CD4-positive, CD25-positive, alpha-beta regulatory T cell (primary cell): ENCODE measurements at places on chromosomes 12 and 14. TPM values are rescaled to one million over a fixed set of nuclear protein-coding genes. Genes with fewer than 3 reads are reported as not detected.

The SLC39A2 gene
- not detected for polyA plus RNA-seq

The ABCC9 gene
- not detected for polyA plus RNA-seq

The CD163 gene
- not detected for polyA plus RNA-seq

The NGB gene
- polyA plus RNA-seq: not detected

DNA sequence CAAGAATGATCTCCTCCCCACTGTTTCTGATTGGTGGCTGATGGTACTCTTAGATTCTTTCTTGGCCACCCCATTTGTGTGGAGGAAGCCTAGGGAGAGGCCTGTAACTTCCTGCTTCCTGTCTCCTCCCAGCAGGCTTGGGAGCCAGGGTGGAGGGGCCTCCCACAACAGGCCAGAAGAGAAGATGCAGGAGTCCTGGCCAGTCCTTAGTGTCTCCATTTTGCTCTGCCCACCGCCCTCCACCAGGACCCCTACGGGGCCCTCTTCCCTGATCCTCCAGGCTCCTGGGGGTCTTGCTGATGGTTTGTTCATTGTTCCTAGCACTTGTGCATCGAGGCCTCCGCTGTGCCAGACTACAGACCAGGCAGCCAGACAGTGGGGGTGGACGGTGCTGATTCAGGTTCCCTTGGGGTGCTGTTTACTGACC lies 6.8 kb downstream of the TSPAN9 start:
- H3K27ac ChIP-seq: no peak overlapping the region
- no peaks in the 10 kb centered on the region for H3K4me1 ChIP-seq
- H3K27me3 ChIP-seq: no peaks in the 10 kb centered on the region

GRCh38 chr12:62586850-62587249 lies 120.2 kb downstream of the MON2 start:
- no peak overlapping the region for H3K27ac ChIP-seq
- H3K36me3 ChIP-seq: peaks cover 23% of the 10 kb centered on the region
- H3K4me1 ChIP-seq: no peaks in the 10 kb centered on the region
- DNase-seq: no peak
- no peak overlapping the region for H3K4me3 ChIP-seq

DNA sequence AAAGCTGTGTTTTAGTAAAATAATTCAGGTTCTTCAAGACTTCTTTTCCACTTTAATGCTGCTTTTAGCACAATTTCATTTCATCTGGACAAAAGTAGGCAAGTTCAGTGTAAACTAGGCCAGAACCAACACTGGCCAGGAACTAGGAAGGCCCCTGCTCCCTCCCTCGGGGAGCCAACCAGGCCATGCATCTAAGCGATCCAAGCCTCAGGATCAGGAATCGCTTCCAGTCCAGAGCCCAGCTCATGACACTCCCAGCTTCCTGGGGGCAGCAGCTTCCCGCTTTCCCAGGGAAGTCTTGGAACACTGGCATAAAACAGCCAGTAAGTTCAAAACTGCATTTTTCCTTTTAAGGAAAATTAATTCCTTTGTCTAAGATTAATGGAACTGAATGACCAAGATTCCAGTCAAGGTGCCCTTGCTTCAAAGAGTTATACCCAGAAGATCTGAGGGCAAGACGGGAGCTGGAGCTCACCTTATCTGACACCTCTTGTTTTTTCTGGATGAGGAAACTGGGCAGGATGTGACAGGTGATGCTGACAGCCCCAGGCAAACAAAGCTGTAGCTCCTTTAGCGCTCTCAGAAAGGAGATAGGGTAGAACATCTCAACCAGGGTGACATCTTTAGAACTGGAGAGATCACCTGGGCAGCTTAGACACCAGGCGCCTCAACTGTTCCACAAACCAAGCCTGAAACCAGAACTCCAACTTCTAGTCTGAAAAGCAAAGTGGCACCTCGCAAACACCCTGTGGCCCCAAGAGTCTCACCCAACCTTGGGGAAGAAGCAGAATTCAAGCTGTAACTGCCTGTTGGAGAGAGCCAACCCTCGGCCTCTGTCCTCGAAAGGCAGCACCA lies 61.4 kb upstream of the PNMA1 start:
- H3K27ac ChIP-seq: peak overlapping the region; percentile 28
- H3K36me3 ChIP-seq: no peaks in the 10 kb centered on the region
- no peak overlapping the region for H3K4me3 ChIP-seq
- DNase-seq: no peak
- peaks cover 58% of the 10 kb centered on the region for H3K4me1 ChIP-seq

DNA sequence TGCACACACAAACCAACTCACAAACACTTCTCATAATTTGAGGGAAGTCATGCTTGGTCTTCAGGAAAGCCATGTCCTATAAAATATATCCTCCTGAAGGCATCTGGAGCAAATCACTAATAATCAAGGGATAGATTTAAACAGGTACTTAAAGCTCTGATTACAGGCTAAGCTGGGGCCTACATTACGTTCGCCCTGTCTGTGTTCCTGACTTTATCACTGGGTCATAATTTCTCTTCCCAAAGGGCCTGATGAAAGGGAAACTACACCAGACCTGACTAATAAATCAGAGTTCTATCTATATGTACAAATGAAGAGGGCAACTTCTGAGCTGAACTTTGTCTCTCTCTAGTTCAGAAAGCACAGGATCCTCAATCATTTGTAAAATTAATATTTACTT lies 43.9 kb upstream of the RASSF8 start:
- no peak overlapping the region for H3K4me3 ChIP-seq
- no peak for DNase-seq
- no peaks in the 10 kb centered on the region for H3K27me3 ChIP-seq
- H3K27ac ChIP-seq: no peak overlapping the region
- H3K36me3 ChIP-seq: no peaks in the 10 kb centered on the region
- H3K4me1 ChIP-seq: no peaks in the 10 kb centered on the region

GRCh38 chr14:102541771-102542170 lies 32.2 kb upstream of the ANKRD9 start:
- H3K27ac ChIP-seq: no peak overlapping the region
- no peak for DNase-seq
- H3K27me3 ChIP-seq: no peaks in the 10 kb centered on the region
- no peaks in the 10 kb centered on the region for H3K36me3 ChIP-seq
- H3K4me1 ChIP-seq: peaks cover 13% of the 10 kb centered on the region

DNA sequence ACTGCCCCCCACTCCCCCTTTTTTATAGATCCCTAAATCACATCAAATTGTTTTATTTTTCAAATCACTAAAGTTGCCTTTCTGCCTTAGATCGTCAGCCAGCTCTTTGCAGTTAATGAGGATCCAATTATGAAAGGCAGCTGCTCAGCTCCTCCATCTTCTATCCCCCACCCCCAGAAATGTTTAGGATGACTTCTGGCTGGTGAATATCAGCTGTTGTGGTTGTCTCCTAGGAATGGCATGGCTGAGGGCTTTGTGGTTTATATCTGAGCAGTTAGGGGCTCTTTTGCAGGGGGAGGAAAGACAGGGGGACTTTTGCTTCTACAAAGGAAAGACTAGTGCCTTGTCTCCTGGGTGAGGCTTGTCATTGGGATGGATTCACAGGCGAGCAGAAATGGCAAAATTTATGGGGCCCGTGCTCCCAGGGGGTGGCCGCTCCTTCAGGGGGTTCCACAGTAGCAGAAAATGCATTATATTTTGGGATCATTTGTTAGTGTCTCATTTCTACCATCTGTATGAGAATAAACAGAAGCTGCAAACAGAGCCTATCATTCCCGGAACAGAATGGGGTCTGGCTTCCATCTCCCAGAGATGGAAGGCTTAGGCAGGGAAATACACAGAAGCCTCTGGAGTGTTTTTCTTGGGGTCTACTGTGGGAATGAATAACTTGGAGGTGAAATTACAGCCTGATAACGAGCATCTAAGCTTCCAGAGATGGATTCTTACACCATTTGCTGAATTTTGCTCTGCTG lies 6.5 kb downstream of the JDP2 start:
- H3K27ac ChIP-seq: no peak overlapping the region
- H3K4me1 ChIP-seq: no peaks in the 10 kb centered on the region
- H3K27me3 ChIP-seq: peaks cover 3% of the 10 kb centered on the region
- H3K36me3 ChIP-seq: no peaks in the 10 kb centered on the region

GRCh38 chr12:118402251-118402650 lies 25.9 kb downstream of the SUDS3 start:
- no peaks in the 10 kb centered on the region for H3K4me1 ChIP-seq
- DNase-seq: no peak
- H3K4me3 ChIP-seq: no peak overlapping the region
- H3K27ac ChIP-seq: no peak overlapping the region
- H3K27me3 ChIP-seq: no peaks in the 10 kb centered on the region

DNA sequence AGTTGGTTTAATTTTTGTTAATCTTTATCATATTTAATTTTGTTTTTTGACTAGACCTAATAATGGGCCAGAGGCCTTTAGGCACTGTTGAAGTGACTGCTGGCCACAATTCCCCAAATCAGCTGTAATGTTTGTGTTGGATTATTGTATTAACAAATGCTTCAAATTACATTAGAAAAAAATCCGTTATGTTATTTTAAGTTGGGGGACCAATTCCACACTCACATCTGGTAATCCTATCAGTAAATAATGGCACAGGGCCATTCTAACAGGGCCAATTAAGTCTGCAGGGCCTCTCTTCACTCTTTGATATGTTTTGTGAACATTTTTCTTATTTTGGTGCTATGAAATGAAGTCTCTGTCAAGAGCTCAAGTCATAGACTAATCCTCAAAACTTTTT lies 39.6 kb downstream of the CHST11 start:
- peaks cover 99% of the 10 kb centered on the region for H3K4me1 ChIP-seq
- H3K36me3 ChIP-seq: no peaks in the 10 kb centered on the region
- H3K27ac ChIP-seq: peak overlapping the region; percentile 89
